Frontal cortex (tissue), 4 donors: ENCODE measurements at places on chromosomes 1 and 21.

GRCh38 chr1:241902391-241903065 lies 54.5 kb downstream of the EXO1 start:
- DNase-seq: no peak

GRCh38 chr1:235952950-235953615 lies 86.4 kb upstream of the LYST start:
- no peak for DNase-seq

- DNase-seq: no peak
These were observed 226.5 kb downstream of the SMYD3 start for GRCh38 chr1:246280551-246280950.

GRCh38 chr1:201419746-201420607 lies 1.6 kb downstream of the TNNI1 start:
- DNase-seq: no peak

- DNase-seq: no peak
These were observed 419.3 kb downstream of the ZP4 start for GRCh38 chr1:237471377-237471776.

DNA sequence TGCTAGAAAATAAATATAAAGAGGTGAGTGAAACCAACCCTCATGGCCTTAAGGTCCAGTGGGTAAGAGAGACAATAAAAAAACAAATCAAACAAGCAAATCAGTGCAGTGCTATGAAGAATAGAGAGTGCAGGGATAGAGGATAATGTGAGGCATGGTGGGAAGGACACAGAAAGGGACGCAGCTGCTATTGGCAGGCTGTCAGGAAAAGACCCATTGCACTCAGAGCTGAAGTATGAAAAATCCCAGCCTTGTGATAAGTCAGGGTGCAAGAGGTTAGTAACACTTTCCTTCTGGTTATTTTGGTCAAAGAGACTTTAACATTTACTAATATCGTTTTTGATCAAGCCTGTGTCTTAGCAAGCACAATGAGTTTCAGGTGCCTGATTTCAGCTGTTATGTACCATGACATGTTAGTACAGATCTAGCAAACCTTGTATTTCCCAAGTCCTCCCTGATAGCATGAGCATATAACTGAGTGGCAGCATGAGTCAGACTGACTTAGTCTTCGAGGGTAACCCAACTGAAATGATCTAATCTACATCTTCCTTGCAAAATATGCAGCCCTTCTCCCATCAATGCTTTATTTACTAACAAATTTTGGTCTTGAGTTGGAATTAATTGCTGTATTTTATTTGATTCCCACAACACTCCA lies 31.7 kb downstream of the CHML start:
- DNase-seq: no peak

DNA sequence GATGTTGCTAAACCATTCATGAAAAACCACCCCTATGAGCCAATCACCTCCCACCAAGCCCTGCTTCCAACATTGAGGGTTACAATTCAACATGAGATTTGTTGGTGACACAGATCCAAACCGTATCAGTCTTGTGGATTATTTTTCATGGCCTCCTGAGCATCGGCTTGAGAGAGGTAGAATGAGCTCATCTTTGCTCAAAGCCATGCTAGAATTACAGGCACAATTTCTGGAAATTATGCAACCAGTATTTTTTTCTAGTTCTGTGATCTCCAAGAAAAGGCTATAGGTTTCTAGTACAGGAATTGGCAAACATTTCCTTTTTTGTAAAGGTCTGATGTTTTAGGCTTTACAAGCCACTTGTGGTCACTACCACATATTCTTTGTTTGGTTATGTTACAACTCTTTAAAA lies 219.4 kb downstream of the DUSP10 start:
- DNase-seq: no peak

- DNase-seq: no peak
These were observed 5.7 kb upstream of the ZNF697 start for GRCh38 chr1:119653839-119654170.
